ENCODE measurements at places on chromosomes 6 and 20. TPM values are rescaled to one million over a fixed set of nuclear protein-coding genes. Genes with fewer than 3 reads are reported as not detected.

TNFAIP3 gene
- total RNA-seq, result 9.9 TPM

LTB gene
- total RNA-seq, result 0.40 TPM

RSPH9 gene
- 0.15 TPM for total RNA-seq

FUT9 gene
- not detected for total RNA-seq

ULBP2 gene
- 0.84 TPM for total RNA-seq

VNN1 gene
- 1.9 TPM for total RNA-seq

SLC4A11 gene
- total RNA-seq, result 0.82 TPM
